NCI-H446 (cell line): ENCODE measurements at places on chromosomes 2 and 18.

DNA sequence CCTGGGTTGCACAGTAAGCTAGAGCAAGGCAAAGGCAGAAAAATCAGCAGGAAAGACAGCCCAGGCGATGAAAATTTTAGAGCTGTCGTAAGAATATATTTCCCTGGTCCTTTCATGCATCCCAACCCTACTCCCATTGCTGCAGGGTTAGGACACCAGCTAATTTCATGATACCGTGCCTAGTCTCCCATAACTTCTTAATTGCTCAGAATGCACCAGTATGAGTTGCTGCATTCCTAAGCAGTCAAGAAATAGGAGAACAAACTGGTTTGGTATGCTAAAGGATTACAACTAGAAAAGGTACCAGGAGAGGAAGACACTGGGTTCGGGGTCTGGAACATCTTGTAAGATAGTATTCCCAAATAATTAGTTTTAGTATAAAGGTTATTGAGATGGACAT is 269.4 kb upstream of the NRXN1 start:
- no peak for DNase-seq

DNA sequence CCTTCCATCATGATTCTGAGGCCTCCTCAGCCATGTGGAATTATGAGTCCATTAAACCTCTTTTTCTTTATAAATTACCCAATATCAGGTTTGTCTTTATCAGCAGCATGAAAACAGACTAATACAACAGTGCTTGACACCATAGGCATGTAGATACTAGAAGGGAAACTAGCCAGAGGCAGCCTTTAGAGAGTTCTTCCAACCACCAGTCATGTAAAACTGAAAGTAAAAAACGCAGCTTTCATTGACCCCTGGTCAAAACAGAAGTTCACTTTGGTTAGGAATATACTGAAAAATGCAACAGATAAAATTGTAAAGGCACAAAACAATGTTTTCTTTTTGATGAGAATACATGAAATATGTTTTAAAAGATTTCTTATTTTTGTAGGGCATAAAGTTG is 122.8 kb upstream of the L3MBTL4 start:
- no peak for DNase-seq

DNA sequence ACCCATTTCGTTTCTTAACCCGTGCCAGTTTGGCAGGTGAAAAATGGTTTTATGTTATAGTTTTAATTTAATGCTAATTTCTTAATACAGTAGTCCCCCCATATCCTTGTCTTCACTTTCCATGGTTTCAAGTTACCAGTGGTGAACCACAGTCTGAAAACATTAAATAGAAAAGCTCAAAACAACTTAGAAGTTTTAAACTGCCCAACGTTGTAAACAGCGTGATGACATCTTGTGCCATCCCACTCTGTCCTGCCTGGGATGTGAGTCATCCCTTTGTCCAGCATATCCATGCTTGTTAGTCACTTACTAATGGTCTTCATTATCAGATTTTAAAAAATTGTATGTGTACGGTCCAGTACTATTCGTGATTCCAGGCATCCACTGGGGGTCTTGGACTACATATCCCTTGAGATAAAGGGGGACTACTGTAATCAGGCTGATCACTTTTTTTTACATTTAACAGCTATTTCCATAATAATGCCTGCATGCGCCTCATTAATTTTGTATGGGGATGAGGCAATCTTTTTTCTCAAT is 31.9 kb downstream of the SLC66A3 start:
- no peak for DNase-seq

- no peak for DNase-seq
Measured at GRCh38 chr18:21057112-21057511, 54.5 kb downstream of the ROCK1 start.

DNA sequence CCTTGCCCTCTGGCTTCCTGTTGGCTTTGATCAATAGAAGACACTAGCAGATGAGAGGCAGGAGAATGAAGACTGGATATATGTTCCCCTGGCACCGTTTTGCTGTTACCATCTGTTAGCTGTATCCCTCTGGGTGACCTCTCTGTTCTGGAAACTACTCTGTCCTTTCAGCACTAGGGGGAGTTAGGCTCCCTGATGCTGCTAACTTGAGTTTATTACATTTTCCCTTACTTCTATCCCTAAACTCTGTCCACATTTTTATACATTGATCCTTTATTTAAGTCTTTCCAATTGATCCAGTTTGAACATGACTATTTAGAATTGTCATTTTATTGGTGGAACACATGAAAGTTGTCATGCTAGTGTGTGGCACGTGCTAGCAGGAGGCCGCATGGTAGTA is 1014.3 kb upstream of the CDH2 start:
- DNase-seq, result peak; percentile 40

- DNase-seq, result no peak
Measured at GRCh38 chr2:43522177-43522576, 73.7 kb downstream of the THADA start.

DNA sequence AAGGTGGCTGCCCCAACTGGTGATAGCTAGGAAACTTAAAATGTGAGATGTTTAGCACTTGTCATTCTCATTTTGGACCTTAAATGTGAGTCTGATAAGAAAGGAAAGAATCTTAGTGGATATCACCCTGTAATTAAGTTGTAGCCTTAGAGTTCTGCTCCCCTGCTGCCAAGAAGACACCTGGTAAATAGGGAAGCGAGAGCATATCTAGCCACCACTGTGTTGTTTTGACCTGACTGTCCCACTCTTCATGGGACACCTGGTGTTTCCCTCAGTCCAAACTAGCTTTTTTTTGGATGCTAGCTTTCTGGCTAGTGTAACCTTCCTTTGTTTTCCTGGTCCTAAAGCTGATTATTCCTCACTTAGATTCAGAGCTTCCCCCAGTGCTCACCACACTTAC is 357.6 kb downstream of the RAD51AP2 start:
- no peak for DNase-seq

DNA sequence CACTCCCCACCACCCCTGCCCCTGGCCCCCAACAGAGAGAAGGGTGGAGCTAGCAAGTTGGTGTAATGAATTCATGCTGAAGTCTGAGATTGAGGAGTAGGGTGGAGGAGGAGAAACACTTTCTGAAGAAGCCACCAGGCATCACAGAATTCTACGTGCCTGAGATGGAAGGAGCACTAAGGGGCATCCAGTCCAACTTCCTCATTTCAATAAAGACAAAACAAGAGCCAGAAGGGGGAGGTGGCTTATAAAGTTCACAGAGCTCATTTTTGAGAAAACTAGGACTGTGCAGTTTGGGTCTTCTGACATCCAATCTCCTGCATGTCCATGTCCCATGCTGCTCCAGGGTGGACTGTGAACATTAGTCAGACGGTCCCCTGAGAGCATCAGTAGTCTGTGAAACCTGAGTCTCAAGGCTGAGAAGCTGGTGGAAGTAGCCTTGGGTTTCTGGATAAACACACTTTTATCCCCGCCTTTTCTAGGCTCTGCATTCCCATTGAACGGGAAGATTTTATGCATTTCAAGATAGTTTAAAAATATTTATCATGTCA is 77.7 kb downstream of the TRIM43 start:
- no peak for DNase-seq

DNA sequence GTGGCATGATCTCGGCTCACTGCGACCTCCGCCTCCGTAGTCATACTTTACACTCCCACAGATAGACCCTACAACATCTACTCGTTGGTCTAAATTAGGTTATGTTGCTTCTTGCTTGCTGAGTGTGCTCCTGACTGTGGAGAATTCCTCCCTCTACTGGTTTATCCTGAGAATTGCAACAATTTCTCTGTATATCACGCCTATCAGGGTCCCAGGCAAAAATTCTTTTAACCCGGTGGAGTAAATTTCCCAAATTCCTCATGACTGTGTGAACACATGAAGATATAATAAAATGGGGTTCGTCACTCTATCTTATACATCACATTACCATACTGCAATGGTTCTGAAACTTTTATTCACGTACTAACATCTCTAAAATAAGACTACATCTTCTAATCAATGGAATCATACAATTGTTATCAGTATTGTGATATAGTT is 156.7 kb downstream of the EVA1A start:
- peak; percentile 9 for DNase-seq

DNA sequence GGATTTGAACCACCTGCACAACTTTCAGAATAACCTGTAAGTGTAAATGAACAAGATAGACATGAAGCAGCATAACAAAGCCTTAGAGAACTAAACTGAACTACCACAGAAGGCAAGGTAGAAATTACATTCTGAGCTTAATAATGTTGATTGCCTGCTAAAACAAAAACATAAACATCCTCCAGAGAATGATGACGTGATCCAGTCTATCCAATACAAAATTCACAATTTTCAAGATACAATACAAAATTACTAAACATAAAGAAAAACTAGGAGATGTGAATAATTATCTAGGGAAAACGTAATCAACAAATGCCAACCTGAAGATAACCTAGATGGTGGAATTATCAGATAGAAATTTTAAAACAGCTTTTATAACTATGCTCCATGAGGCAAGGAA is 40.7 kb upstream of the EGR4 start:
- no peak for DNase-seq

DNA sequence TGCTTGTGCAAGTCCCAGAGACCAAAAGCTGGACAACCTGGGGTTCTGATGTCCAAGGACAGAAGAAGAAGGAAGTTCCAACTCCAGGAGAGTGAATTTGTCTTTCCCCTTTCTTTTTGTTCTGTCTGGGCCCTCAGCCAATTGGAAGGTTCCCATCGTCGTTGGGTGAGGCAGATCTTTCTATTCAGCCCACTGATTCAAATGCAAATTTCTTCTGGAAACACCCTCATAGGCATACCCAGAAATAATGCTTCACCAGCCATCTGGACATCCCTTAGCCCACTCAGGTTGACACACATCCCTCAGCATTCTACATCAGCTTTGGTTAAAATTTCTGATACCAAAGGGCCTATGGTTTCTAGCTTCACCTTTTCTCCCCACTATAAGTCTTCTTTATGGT is 156.5 kb downstream of the SP3 start:
- peak; percentile 55 for DNase-seq

DNA sequence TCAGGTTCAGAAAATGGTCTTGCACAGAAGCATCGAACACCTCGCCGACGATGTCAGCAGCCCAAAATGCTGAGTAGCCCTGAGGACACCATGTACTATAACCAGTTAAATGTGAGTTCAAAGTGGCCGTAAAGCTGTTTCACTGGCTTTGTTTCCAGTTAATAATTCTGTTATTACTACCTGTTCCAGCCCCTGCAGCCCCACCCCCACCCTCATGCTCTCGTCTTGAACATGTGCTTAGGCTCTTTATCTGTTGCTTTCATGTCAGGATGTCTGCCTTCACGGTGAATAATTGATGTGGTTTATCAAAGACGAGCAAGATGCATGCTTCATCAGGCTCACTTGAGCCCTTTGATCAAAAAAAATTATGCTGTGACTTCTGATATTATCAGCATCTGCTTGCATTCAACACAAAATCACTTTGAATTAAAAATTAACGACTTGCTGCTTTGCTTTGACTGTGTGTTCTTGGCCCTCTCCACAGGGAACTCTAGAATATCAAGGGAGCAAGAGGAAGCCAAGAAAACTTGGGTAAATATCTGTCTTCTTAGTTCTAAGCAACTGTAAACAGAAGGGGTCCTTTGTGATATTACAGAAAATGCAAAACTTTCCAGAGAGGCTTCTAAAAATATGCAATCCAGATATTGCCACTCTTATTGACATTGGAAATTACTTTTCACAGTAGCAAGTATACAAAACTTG is 63.4 kb upstream of the SP5 start:
- no peak for DNase-seq

GRCh38 chr2:240435457-240435947 is at the start of gene GPC1:
TSS of gene GPC1 (plus strand) at chr2:240435663. CDS start at chr2:240435919, 256 bp downstream.
- peak; percentile 78 for DNase-seq

DNA sequence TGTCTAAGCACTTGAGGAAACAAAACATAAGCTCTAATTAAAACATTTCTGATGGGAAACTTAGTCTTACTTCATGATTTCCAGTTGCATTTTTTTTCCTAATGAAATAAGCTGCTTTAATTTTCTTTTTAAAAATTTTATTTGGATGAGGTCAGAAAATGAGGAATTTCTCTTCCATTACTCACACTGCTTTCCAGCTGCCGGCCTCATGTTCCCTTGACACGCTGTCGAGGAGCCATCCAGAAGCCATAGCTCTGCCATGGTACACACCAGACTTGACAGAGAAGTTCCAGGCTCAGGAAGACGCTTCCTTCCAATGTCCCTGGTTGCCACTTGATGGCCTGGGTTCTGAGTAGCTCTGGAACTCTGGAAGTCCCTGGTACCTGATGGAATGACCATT is 12.1 kb upstream of the MAPRE2 start:
- no peak for DNase-seq

DNA sequence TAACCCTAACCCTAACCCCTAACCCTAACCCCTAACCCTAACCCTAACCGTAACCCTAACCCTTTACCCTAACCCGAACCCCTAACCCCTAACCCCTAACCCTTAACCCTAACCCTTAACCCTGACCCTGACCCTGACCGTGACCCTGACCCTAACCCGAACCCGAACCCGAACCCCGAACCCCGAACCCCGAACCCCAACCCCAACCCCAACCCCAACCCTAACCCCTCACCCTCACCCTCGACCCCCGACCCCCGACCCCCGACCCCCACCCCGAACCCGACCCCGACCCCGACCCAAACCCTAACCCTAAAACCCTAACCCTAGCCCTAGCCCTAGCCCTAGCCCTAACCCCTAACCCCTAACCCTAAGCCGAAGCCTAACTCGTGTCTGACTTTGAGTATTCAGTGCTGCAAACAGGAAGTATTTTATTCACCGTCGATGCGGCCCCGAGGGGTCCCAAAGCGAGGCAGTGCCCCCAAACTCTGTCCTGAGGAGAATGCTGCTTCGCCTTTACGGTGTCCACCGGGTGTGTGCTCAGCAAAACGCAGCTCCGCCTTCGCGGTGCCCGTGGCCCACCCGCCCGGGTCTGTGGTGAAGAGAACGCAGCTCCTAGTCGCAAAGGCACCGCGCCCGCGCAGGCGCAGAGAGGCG is 36.0 kb downstream of the FAM110C start:
- no peak for DNase-seq

DNA sequence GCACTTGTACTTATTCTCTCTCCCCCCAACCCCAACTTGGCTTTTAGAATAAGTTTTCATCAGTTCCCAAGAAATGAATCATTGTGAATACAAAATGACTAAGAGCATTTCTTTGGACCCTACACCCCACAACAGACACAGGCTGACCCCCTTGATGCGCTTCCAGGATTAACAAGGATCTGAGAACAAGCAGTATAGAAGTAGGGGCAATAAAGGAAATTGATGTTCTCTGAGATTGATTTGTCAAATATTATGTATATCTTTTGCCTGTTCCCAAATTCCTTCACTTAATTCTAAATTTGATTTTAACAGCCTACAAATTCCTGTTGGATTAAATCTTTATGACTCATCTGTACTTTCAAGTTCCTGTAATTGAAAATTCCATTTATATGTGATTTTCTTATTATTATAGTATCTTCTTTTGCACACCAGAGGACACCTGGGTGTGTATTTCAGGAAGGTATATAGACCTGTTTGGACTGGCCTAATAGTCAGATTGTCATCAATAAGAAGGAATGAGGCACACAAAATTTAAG is 10.2 kb upstream of the PTPN4 start:
- no peak for DNase-seq

- DNase-seq, result no peak
Measured at GRCh38 chr2:98376301-98376910, 30.1 kb downstream of the CNGA3 start.

- DNase-seq, result peak; percentile 80
Measured at GRCh38 chr2:20421988-20422370, 24.9 kb upstream of the RHOB start.
